ENCODE measurements at places on chromosomes 7 and 10.
A peak's percentile ranks its signal among the peaks of the same experiment; 100 is the strongest.

GRCh38 chr7:501526-501925 lies 18.1 kb downstream of the PDGFA start:
- DNase-seq: no peak

GRCh38 chr7:115047958-115048720 lies 126.2 kb downstream of the MDFIC start:
- DNase-seq: no peak

DNA sequence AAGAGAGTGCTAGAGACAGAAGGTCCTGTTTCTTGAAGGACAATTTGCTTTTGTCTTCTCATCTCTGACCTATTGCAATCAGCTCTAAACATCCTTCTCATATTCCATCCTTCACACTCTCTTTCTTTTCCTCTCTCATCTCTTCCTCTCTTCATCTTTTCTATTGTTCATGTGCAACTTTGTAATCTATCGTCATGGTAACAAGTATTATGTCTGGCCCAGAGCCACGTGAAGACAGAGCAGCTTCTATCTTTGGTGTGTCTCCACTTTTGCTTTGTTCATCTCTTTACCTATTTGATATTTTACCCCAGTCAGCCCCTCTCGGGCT lies 104.9 kb upstream of the ABCB5 start:
- DNase-seq: no peak

- no peak for DNase-seq
Observed at GRCh38 chr10:14605231-14605925, 169.3 kb downstream of the FAM107B start.

- no peak for DNase-seq
Observed at GRCh38 chr10:78982726-78983125, 86.0 kb upstream of the ZMIZ1 start.

GRCh38 chr10:130053561-130053960 lies 57.1 kb downstream of the C10orf143 start:
- no peak for DNase-seq

DNA sequence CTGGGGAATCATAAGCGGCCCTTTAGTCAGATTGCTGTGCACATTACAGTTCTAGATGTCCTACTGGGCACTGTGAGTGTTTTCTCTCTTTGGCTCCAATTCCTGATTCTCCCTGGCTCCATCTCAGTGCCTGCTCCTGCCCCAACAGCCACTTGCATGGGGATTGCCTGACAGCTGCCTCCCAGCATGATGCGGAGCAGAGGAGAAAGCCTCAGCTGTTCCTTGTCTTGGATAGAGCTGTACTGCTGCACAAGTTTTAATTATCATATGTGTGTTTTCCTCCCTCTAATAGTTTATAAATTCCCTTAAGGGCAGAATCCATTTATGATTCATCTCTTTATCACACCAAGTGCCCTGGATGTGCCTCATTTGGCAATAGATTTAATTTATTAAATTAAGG lies 285.8 kb upstream of the COBL start:
- no peak for DNase-seq

DNA sequence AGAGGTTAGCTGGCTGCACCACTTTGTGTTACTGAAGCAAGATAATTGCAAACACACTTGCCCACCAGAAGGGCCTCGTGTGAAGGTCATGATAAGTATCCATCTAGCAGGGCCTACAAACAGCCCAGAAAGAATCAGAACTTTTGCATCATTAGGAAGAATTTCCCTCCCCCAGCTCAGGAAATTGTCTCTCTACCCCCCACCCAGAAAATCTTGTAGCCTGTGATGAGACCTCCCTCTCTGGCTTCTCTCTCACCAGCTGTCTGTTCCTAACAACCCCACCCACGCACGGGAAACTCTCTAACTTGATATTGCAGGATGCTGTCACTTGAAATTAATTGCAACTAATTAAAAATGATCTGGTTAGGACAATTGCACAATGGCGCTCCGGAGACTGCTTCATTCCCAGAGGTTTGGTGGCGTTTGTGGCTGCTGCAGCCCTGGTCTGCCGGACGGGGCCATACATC lies 34.5 kb downstream of the ZNF503 start:
- no peak for DNase-seq

DNA sequence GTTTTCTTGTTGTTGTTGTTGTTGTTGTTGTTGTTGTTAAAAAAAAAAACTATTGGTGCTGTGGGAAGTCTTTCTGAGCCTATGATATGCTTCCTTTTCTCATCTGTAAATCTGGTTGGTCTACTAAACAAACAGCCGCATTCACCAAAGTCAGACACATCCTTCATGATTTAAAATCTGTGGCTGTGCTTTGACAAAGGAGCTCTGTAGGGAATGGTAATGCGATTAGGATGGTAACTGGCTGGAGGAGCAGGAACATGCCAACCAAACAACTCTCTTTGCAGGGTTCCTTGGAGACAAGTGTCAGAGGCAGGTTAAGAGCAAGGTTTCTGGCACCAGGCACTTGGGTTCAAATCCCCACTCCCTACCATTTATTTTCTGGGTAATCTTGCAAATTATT lies 14.9 kb upstream of the SP4 start:
- no peak for DNase-seq

DNA sequence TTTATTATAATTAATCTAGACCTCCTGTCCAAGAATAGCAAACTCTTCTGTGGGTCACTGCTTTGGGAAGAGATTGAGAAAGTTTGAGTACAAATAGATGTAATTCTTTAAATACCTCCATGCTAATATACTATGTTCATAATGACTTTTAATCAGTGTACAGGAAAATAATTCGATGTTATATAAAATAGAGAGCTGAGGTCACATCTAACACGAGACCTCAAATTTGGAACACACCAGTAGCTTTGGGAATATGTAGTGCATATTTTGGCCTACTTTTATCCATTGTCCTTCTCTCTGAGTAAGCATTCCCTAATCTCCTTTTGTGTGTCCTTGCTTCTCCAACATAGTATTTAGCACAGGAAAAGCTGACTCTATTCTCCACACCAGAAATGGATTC lies 27.3 kb upstream of the CABCOCO1 start:
- no peak for DNase-seq

- no peak for DNase-seq
Observed at GRCh38 chr10:75569506-75569905, 138.1 kb downstream of the LRMDA start.

- DNase-seq: no peak
Observed at GRCh38 chr7:17674166-17674942, 265.9 kb downstream of the SNX13 start.

GRCh38 chr7:135508883-135509588 lies 866 bp downstream of the CNOT4 start:
- DNase-seq: peak; percentile 1

DNA sequence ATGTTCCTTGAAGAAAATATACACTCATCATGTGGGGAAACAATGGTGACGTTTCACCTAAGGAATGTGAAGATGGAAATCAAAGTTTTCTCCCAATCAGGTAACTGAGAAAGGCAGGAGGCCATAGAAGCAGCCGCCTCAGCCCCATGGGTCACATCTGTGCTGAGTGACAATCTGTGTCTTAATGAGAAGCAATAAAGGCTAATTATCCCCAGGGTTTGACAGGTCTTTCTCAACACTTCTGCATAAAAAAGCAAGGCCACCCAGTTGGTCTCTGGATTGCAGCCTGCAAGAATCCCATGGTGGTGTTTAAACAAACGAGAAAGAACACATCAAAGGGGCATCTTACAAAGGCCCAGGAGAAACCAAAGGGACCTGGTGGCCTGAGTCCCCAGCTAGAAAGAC lies 91.1 kb upstream of the TNS3 start:
- DNase-seq: no peak

GRCh38 chr7:79977481-79977880 lies 157.2 kb upstream of the GNAI1 start:
- no peak for DNase-seq

GRCh38 chr7:112707655-112708054 lies 82.5 kb downstream of the TMEM168 start:
- DNase-seq: no peak
